ENCODE measurements at places on chromosomes 16 and 17.

GRCh38 chr16:63066552-63066951, 1030.3 kb upstream of the CDH8 start:
- DNase-seq, result no peak

- DNase-seq, result no peak
Observed at GRCh38 chr16:54282202-54282927, 4.2 kb downstream of the IRX3 start.

DNA sequence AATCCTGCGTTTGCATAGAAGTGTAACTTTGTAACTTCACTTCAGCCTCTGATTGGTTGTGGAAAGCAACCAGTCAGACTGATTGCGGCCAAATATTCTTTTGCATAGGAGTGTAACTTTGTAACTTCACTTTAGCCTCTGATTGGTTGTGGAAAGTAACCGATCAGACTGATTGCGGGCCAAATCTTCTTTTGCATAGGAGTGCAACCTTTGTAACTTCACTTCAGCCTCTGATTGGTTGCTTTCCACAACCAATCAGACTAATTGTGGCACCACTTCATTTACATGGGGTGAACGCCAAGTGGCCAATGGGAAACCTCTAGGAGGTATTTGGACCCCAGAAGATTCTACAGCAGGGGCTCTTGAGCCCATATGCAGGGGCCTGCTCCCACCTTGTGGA, 1.8 kb upstream of the TMEM98 start:
- no peak for DNase-seq

DNA sequence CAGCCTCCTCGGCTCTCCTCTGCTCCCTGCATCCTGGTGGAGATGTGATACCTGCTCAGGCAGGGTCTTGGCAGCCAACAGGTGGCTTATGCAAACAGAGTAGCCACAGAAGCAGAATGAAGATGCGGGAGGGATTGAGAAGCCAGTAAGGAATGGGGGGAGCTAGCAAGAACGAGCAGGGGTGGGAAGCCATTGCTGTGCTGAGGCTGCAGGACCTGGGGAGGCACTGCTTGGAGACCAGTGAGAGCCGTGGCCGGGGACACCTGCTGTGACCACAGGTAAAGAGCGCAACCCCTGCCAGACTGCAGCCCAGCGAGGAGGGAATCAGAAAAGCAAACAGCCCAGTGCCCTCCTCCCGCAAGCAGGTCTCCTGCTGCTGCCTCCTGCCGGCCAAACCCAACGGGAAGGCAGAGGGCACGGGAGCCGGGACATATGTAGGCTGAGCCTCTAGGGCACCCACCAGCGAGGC, 14.7 kb downstream of the AIPL1 start:
- no peak for DNase-seq

Measured in fibroblast of skin of left biceps (primary cell).